A549 treated with DMSO at 1 μM for 4 hours (cell line): ENCODE measurements at places on chromosomes 16 and 17. TPM values are rescaled to one million over a fixed set of nuclear protein-coding genes. Genes with fewer than 3 reads are reported as not detected.

Gene FADS6
- 0.10 TPM in 1 of 5 replicates, not detected in the others for total RNA-seq

Gene SDK2
- total RNA-seq, result 0.30 to 0.56 TPM (median 0.45 TPM) in 5 replicates

Gene PDE6G
- 1.8 to 2.6 TPM (median 2.5 TPM) in 5 replicates for total RNA-seq

Gene APPBP2
- 12.0 to 25.8 TPM (median 21.2 TPM) in 5 replicates for total RNA-seq

Gene KRT31
- not detected in 5 replicates for total RNA-seq

Gene PRRT2
- total RNA-seq, result 0.30 to 0.43 TPM (median 0.34 TPM) in 5 replicates

Gene CCL17
- total RNA-seq, result not detected in 5 replicates

Gene TEFM
- 21.2 to 29.3 TPM (median 24.8 TPM) in 5 replicates for total RNA-seq

Gene EFCAB13
- total RNA-seq, result 1.5 to 3.9 TPM (median 2.3 TPM) in 5 replicates

Gene RAB26
- total RNA-seq, result 3.0 to 4.5 TPM (median 3.3 TPM) in 5 replicates

Gene NPIPB8
- 0.52 to 0.56 TPM in 2 of 5 replicates, not detected in the others for total RNA-seq

Gene SPAG5
- total RNA-seq, result 77.8 to 88.5 TPM (median 81.4 TPM) in 5 replicates

Gene COX6A2
- not detected in 5 replicates for total RNA-seq

Gene TRIM72
- total RNA-seq, result 0.02 TPM in 5 replicates

Gene SYCE1L
- 5.8 to 7.9 TPM (median 6.7 TPM) in 5 replicates for total RNA-seq
